Femur (tissue), 1 donor: ENCODE measurements at places on chromosomes 7 and 10.

DNA sequence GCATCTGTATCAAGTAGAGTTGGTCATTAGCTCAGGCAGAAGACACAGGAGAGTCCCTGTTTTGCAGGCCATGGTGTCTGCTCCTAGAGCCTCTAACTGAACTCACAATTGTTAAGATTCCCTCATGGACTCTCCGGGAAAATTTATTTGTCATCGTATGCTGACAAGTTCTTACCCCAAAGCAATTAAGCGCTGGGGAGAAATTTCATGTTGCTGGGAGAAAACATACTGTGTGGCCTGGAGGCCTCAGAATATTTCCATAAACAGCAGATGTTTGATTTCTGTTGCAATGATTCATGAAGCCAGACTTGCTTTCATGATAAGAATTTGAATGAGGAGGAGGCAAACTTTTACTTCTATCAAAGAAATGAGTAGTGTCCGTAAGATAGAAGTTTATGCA, 583.2 kb downstream of the GATA3 start:
- DNase-seq: no peak

DNA sequence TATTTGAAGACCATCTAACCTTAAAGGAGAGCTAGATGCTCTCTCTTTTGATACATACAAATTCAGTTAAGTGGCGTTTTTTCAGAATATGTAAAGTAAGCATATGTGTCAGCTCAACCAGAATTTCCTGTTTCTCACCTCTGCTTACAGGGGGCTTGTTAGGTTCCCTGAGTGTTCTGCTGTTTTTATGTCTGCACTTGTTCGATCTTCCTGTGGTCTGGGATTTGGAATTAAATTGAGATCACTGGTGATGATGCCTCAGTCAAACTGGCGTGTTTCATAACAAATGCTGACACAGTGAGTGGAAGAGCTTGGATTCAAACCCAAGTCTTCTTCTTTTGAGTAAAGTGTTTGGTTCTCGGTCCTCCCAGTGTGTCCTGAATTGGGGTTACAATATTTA, 348.3 kb upstream of the AKR1E2 start:
- no peak for DNase-seq

- DNase-seq: peak; percentile 19
Measured at GRCh38 chr10:122246830-122247520, 24.1 kb upstream of the BTBD16 start.

DNA sequence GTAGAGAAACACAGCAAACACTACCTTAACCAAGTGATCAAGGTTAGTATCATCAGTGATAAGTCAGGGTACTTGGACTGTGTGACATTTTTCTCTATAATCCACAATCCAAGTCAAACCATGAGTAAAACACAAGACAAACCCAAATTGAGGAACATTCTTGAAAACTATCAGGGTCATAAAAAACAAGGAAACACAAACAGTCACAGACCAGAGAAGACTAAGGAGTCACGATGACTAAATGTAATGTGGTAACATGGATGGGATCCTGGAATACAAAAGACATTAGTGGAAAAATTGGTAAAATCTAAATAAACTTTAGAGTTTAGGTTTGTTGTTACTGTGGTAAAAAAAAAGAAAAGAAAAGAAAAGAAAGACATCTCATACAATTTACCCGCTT, 103.8 kb downstream of the ARMH3 start:
- DNase-seq: no peak

GRCh38 chr10:126504063-126504760, 115.9 kb upstream of the ADAM12 start:
- peak; percentile 57 for DNase-seq

- no peak for DNase-seq
Measured at GRCh38 chr7:33766405-33766804, 138.9 kb upstream of the BMPER start.

GRCh38 chr7:121076350-121077164, 88.0 kb downstream of the CPED1 start:
- DNase-seq: no peak

GRCh38 chr7:111272092-111272491, 181.2 kb downstream of the LRRN3 start:
- DNase-seq: no peak

DNA sequence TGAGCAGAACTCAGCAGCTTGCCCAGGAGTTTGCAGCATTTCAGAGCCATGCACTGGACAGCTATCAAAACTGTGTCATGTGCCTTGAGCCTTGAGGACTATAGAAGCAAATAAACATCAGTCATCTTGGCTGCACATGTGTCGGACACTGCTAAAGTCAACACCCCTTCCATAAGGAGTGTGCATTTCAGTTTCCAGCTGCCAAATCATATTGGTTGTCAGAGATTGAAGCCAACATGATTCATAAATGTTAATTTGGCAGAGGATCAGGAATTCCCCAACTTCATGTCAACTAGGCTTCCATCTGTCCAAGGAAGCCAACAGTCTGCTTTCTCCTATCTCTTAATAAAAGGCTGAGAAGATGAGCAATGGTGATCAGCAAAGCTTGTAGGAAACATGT, 32.8 kb downstream of the SLC16A12 start:
- DNase-seq: no peak

GRCh38 chr7:147952918-147953317, 637.6 kb upstream of the C7orf33 start:
- no peak for DNase-seq
